ENCODE measurements at places on chromosomes 12 and 14.
A peak's percentile ranks its signal among the peaks of the same experiment; 100 is the strongest.

- peak; percentile 28 for DNase-seq
Measured at GRCh38 chr12:12563290-12563928, 746 bp upstream of the DUSP16 start.

GRCh38 chr12:56808954-56809353 is 45.8 kb downstream of the HSD17B6 start:
- no peak for DNase-seq

GRCh38 chr14:77561881-77562280 is 54.6 kb downstream of the SPTLC2 start:
- no peak for DNase-seq

- peak; percentile 59 for DNase-seq
Measured at GRCh38 chr14:73728717-73729330, 14.6 kb upstream of the PNMA1 start.

GRCh38 chr14:24143511-24143910 is 2.1 kb upstream of the EMC9 start:
- DNase-seq = no peak

- no peak for DNase-seq
Measured at GRCh38 chr12:119841433-119842210, 35.5 kb downstream of the CIT start.

DNA sequence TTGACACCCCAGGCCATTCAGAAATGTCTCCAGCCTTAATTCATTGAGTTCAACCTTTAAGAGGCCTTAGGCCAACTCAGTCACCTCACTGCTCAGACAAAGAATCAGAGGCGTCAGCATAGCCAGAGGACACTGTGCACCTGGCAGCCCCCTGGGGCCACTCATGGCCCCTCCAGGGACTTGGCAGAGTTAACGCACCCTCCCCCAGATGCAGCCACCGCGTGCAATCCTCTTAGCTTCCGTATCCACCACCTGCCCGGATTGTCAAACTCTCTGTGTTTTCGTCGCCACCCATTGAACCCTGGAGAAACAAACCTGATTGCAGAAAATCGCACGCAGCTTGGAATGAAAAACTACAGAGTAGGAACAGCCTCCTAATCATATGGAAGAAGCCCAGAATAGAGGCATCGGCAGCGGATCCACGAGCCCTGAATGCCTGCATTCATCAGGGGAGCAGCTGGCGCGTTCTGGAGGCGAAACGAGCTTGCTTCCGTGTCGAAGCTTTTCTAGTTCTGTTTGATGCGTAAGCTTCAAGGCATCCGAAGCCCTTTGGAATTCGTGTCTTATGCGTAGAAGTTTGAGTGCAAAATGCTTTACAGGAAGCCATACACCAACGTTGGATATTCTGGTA is 22.4 kb downstream of the BRI3BP start:
- DNase-seq = peak; percentile 94

GRCh38 chr12:128914908-128915563 is 61.8 kb downstream of the GLT1D1 start:
- no peak for DNase-seq

DNA sequence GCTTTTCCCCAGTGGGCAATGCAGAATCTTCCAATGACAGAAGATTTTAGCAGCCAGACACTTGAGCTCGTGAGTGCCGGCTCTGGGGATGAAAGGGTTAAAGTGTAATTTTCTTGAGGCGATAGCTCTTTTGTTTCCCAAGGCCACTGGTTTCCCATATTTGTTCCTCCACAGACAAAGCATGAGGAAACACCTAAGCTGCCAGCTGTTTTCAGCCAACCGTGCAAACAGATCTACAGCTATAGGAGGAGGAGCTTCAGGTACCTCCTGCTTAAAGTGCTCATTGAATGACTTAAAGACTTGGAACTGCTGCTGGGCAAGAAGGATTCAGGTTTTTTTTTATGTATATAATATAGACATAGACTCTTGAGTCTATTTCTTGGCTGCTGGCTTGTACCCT is 1311.5 kb downstream of the TMEM121 start:
- peak; percentile 40 for DNase-seq

DNA sequence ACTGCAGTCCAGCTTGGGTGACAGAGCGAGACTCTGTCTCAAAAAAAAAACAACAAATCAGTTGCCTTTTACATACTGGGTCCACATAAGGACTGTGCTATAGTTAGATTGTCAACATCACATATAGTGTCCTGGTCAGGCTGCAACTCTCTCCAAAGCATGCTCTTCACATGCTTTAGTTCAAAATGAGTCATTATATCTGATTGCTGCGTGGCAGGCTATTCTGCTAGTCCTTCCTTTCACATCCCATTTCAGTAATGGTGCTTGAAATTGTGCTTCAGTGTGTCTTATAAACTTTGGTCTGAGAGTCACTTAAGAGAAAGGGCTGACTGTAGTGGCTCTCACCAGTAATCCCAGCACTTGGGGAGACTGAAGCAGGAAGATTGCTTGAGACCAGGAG is 6.9 kb downstream of the LETMD1 start:
- no peak for DNase-seq

- DNase-seq = peak; percentile 24
Measured at GRCh38 chr12:27272373-27273028, 28.4 kb downstream of the STK38L start.

GRCh38 chr14:65915125-65915524 is 502.6 kb downstream of the FUT8 start:
- no peak for DNase-seq

DNA sequence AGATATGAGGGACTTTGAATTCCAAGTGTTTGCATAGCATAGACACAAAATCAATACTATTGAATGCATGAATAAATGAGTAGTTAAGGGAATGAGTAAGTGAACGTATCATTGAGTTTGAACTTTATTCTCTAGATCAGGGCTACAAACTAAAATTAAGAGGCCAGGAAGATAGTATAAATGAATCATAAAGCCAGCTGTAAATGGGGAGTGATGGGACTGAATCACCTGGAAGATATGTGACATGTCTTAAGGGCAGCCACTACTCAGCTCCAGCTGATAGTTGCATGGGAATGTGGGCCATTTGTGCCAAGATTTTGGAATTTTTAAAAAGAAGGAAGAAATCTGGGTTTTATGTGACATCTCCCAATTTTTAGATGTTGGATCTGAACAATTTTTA is 229.9 kb downstream of the AKAP6 start:
- DNase-seq = no peak

GRCh38 chr12:105677672-105678071 is 347.2 kb downstream of the C12orf75 start:
- no peak for DNase-seq

DNA sequence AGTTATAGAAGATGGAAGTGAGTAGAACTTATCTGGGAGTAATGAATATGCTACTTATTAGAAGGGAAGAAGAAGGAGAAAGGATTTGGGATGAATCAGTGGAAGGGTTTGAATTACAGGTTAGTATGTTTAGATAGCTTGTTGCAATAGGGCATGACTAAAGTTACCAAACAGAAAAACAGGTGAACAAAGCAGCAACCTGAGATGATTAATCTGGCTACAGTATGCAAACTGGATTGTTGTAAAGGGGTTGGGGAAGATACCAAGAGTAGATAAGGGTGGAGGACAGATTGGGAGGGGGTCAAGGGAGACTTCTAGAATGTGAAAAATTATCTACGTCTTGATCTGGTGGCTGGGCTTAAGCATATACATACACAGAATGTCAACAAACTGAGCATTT is 73.4 kb upstream of the CLEC14A start:
- DNase-seq = no peak

GRCh38 chr12:5807514-5808219 is 137.4 kb downstream of the ANO2 start:
- no peak for DNase-seq

- no peak for DNase-seq
Measured at GRCh38 chr12:125873016-125873415, 807.8 kb downstream of the AACS start.

- peak; percentile 55 for DNase-seq
Measured at GRCh38 chr12:127083008-127083949, 1183.7 kb upstream of the TMEM132C start.

- no peak for DNase-seq
Measured at GRCh38 chr12:58969237-58969636, 48.9 kb upstream of the LRIG3 start.

GRCh38 chr12:32305163-32305562 is 94.2 kb upstream of the FGD4 start:
- DNase-seq = no peak

GRCh38 chr14:66037361-66037760 is 448.8 kb upstream of the CCDC196 start:
- no peak for DNase-seq

DNA sequence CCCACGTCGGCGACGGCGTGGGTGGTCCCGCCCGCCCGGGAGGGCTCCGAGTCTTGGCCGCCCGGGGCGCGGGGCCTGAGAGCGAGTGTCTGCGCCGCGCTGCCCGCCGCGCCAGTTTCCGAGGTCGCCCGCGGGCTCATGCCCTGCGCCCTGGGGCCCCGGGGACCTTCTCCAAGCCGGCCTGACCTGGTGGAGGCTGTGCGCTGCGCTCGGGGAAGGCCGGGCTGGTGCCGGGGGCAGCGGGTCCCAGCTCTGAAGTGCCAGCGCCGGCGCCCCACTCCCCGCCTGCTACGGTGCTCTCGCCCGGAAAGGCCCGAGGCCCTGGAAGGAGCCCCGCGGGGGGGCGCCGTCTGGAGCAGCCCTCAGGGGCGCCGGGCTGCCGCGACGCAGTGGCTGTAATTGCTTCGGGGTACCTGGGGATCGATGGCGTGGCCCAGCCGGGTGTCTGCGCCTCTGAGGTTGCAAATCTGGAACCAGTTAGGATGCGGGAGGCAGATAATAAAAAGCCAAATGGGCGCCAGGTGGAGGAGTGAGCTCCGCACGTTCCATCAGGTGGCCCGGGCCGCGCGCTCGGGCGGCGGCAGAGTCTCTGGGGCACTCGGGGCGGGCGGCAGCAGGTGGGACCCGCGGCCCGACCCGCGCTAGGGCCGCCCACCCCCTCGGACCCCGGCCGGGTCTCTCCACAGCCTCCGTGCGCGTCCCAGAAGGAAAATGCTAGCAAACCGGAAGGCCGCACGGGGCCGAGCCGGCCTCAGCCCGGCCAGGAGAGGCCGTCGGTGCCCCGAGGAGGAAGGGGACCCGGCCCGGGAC is 102.3 kb upstream of the DIO3 start:
- DNase-seq = no peak

DNA sequence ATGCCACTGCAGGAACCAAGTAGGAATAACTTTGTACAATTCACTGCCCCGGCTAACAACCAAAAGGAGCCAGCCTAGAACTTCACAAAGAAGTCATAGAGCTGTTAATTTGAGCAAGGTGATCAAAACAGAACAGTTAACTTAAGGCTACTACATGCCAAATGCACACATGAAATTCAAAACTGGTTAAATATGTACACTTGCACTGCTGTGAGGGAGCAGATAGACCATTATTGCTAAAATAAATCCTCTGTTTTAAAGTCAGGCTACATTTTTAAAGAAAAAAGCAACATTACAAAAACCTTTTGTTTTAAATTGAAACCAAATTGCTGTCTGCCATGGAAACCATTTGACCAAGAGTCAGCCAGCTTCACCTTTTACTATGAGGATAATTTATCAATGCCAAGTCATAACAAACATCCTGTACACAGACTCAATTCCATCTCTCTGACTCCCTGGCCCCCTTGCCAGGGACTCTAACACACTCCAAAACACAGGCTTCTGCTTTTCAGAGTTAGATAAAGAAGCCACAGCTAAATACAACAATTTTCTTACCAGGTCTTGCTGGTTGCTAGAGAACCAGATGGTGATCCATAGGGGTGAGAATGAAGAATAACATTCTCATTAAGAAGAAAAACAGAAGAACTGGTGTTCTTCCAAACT is 84.0 kb downstream of the LRP6 start:
- no peak for DNase-seq

- no peak for DNase-seq
Measured at GRCh38 chr12:54258201-54258681, 21.7 kb downstream of the CBX5 start.

GRCh38 chr14:64708148-64709004 is 4.2 kb downstream of the PLEKHG3 start:
- no peak for DNase-seq

- no peak for DNase-seq
Measured at GRCh38 chr12:81809829-81810595, 50.9 kb upstream of the PPFIA2 start.

DNA sequence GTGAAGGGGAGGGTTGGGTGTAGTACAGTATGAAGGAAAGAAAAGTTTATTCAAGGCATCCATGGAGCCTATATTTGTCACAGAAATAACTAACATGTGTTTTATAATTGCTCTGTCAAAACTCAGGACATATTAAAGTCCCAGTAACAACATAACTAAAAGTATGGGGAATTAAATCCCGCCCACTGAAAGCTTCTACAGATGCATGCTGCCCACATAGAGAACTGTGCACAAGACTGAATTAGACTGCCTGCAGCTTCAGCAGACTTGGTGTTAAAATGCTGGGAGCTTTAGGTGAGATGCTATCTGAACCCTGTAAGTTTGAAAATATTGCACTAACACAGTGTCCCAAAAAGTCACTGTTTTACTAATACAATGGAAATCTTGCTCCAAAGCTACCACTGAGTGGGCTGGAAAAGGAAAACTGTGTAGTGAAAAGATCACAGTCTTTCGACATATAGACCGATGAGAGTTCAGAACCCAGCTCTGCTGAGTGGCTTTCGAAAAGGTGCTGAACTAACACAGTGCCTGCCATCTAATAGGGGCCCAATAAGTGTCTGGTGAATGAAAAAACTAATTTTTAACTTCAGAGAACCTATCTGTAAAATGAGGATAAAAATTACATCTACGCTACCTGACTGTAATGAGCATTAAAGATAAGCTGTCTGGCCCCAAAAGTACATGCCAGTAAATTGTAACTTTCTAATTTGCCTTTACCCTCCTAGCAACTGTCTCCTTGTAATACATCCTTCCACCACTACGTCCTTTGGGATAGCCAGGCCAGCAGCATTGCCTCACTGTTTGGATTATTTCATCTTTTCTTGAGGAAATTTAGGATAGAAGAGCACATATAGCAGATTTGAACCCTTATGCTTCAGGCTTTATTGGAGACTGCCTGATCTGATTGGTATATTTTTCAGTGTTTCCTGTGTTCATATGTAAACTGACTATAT is 237.6 kb downstream of the BCAT1 start:
- no peak for DNase-seq
